ENCODE measurements at places on chromosomes 12 and 14.

GRCh38 chr14:66359500-66359899 is 126.7 kb upstream of the CCDC196 start:
- DNase-seq = peak; percentile 69

- no peak for DNase-seq
These were observed 23.8 kb downstream of the GSC start for GRCh38 chr14:94746131-94746530.

DNA sequence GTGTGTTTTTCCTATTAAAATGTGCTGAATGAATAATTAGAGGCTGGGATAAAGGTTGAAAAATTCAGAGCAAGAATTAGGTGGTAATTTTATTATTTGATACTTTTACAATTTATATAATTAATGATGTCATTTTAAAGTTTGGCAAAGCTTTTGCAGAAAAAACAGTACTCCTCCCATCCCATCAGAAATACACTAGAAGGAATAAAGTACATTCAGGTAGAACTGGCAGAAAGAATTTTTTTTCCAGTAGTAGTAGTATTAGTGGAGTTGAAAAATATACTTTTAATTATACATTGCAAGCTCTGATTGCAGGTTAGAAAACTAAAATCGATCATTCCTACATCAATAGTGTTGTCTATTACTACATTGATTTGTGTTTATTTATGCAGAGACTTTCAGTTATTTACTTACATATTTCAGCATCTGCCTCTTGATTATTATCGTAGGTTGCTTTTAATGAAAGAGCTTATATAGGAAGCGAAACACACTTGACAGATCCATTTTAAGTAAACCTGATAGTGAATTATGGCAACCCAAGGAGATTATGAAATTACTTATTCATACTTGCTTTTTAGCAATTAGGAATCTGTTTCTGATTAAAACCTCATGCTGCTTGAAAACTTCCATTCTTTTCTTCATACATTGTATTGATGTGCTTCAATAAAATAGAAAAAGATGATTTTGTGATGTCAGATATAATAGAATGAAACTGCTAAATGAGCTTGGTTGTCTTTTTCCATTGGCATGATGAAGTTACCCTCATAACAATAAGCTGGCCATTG is 10.1 kb downstream of the FOXG1 start:
- DNase-seq = no peak

DNA sequence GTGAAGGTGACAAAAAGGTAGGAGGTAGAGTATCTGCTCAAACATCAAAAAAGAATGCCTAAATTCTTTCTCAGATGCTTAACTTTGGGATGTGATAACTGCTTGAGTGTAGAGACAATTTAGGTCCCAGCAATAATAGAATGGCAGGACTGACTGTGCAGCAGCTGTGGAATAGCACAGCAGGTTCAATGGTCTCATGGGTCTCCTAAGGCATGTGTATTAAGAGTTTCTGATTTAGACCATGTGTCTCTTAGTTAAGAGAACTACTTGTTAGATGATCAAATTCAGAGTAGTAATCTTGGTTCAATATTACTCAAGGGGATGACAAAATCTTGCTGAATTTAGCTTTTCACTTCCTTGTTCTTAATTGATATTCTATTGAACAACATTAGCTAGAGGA is 72.0 kb downstream of the ALX1 start:
- DNase-seq = no peak

- no peak for DNase-seq
These were observed 65.5 kb downstream of the SVOP start for GRCh38 chr12:108955225-108955835.

GRCh38 chr12:69583203-69583602 is 2.1 kb upstream of the CCT2 start:
- DNase-seq = peak; percentile 24

GRCh38 chr12:86376052-86376451 is 119.9 kb upstream of the MGAT4C start:
- DNase-seq = no peak
